Uterine smooth muscle cell (primary cell): ENCODE measurements at places on chromosomes 11 and 22. TPM values are rescaled to one million over a fixed set of nuclear protein-coding genes. Genes with fewer than 3 reads are reported as not detected.

UPK2 gene
- total RNA-seq = not detected in 2 replicates

OR6X1 gene
- not detected in 2 replicates for total RNA-seq

APOBEC3B gene
- 2.4 and 7.5 TPM in 2 replicates for total RNA-seq

VWCE gene
- total RNA-seq = 0.11 and 0.62 TPM in 2 replicates

MYO18B gene
- total RNA-seq = not detected in 2 replicates

TSPAN4 gene
- 133 and 160 TPM in 2 replicates for total RNA-seq

MN1 gene
- under 0.01 and 0.11 TPM in 2 replicates for total RNA-seq

H19 gene
- total RNA-seq = 0.50 and 0.55 TPM in 2 replicates

NAA40 gene
- 7.3 and 8.7 TPM in 2 replicates for total RNA-seq

SEZ6L gene
- total RNA-seq = not detected in 2 replicates

CHST1 gene
- total RNA-seq = 0.89 and 1.7 TPM in 2 replicates

DGAT2 gene
- total RNA-seq = 1.3 and 2.1 TPM in 2 replicates

NEFH gene
- total RNA-seq = 0.37 and 0.44 TPM in 2 replicates

FGF3 gene
- total RNA-seq = not detected in 2 replicates

NF2 gene
- 81.1 and 83.1 TPM in 2 replicates for total RNA-seq

GNB1L gene
- 10.5 and 18.8 TPM in 2 replicates for total RNA-seq
